H54 (cell line): ENCODE measurements at places on chromosomes 5 and 9.

- no peak for DNase-seq
These were observed 90.5 kb upstream of the NIPAL4 start for GRCh38 chr5:157369507-157369906.

DNA sequence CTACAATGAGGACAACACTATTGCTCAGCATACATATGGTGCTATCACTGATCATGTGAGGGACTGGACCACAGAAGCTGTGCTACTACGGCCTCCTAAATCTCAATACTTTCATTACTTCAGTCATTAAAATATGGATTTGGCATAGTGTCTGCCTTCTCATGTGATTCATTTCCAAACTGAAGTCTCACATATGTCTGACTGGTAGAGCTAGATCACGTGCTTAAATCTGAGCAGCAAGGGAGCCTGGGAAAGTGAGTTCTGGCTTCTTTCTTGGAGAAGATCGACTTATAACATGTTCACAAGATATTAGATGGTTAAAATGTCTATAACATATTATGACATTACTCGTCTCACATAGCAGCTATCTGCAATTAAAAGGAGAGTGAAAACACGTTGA, 8.3 kb downstream of the KIF4B start:
- DNase-seq = no peak

DNA sequence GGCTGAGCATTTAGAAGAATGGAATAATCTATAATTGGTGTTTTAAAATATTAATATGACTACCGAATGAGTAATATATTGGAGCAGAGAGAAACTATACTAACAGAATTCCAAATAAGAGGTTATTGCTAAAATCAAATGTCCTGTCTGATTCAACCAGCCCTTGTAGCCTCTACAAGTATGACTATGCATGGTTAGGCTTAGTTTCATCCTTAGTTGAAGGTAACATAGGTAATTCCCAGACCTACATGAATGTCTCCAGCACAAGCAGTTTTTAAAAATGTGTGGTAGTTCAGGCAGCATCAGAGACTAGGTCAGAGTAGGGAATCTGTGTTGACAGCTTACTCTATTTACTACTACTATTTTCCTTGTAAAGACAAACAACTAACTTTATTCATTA, 51.7 kb upstream of the SLC27A6 start:
- no peak for DNase-seq

GRCh38 chr9:84975926-84976325, 306.4 kb downstream of the NTRK2 start:
- no peak for DNase-seq
